ENCODE measurements at places on chromosomes 4 and X.

DNA sequence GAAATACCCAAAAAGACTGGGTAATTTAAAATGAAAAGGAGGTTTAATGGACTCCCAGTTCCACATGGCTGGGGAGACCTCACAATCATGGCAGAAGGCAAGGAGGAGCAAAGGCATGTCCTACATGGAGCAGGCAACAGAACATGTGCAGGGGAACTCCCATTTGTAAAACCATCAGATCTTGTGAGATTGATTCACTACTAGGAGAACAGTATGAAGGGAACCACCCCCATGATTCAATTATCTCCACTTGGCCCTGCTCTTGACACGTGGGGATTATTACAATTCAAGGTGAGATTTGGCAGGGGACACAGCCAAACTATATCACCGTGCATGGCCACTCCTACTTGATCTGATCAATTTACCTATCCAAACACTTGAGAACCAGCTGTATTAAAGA, 131.5 kb upstream of the LDB2 start:
- DNase-seq = no peak

DNA sequence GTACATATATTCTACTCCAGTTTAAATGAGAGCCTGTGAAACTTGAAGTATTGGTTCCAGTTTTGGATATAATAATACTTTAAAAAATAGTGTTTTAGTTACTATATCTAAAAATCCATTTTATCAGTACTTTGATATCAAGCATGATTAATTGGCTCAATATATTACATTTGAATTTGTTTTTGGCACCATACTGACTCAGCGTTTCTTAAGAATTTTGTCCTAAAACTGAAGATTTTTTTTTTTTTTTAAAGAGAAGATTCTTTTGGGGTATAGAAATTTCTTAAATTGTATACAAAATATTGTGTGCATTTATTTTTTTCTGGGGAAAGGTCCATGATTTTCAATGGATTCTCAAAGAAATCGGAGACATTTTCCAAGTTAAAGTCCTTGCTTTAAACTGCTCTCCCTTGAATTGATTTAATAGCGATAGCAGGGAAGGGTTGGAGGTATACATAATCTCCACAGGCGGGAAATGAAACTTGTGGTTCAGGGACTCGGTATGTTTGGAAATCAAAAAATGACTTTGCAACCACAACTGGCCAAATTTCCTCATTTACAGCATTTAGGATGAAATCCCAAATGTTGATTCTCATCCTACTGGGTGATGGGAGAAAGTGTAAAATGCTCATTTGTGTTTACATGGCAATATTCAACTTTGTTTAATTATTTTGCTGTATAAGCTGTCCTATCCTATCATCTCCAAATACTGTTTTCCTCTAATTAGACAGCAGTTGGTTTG, 62.3 kb downstream of the TMA16 start:
- no peak for DNase-seq

DNA sequence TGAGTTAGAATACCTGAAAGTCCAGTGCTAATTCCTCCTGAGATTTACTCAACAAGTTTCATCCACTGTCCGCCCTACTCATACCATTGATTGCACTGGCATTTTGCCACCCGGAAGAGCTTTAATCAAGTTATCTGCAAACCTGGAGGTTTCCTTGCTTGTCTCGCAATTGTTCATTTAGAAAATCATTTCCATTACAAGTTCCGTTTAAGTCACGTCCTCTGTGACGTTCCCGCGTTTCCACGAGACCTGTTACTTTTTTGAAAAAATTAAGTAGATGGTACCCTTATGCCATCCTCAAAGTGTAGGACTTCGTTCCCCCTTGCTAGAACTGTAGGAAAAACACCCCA, 761 bp upstream of the FRYL start:
- no peak for DNase-seq

DNA sequence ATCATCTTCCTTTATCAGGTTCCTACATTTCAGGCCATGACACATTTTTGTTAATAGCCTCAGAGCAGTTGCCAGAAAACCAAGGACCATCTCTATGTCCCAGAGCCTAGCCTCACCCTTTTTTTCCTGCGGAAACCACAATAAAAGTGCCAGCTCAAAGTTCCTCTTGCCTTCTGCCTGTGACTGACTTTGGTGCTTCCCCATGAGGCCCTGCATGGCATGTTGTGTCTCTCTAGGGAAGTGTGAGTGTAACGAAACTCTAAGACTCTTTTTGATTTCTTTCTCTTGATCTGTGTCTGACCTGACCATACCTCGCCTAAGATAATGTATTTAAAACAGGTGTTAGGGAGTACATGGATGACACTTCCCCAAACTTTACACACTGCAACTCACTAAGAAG, 642.3 kb upstream of the BOD1L1 start:
- no peak for DNase-seq

- no peak for DNase-seq
These were observed 20.7 kb upstream of the GRXCR1 start for GRCh38 chr4:42871671-42872290.

DNA sequence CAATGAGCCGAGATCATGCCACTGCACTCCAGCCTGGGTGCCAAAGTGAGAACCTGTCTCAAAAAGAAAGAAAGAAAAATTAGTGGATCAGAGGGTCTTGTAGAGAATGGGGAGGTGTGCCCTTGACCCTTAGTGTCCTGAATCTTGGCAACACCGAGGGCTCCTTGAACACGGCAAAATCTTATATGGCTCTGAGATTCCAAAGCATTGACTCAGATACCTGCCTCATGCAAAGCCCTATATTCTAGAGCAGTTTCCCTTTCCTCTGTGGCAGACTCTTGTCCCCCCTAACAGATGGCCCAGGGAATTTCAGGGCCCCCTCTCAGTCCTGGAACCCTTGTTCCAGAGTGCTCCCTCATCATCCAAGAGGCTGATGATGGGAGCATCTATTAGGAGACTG, 6.8 kb downstream of the CLDN2 start:
- DNase-seq = no peak

DNA sequence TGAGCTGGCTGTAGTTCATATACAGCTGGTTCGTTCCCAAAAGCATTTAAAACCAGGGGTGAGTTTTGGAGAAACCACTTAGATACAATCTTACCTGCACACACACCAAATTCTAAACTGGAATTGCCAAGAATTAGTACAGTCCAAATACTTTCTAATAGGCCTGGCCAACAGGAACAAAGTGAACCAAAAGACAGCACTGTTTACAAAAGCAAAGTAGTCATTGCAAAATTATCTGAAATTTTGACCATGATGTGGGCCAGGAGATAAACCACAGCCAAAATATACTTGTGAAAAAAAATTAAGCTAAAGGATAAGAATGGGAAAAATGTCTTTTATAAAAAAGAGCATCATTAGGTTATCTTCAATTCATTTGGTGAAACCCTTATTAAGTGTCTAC, 37.9 kb upstream of the NAP1L5 start:
- no peak for DNase-seq

DNA sequence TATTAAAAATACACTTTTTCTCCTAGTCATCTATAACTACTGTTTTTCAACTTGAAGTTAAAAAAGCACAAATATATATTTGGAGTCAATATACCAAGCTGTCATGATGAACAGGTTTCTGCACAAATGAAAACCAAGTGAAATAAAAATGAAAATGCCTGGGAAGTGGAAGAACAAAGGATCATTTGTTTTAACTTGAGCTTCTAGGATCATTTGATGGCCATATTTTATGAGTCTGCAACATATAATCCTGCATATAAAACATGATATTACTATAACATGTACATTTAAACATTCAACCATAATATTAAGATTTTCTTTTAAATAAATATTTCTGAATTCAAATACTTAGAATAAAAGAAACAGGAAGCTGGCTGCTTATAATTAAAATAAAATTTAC, 8.5 kb upstream of the ARHGEF38 start:
- DNase-seq = no peak

DNA sequence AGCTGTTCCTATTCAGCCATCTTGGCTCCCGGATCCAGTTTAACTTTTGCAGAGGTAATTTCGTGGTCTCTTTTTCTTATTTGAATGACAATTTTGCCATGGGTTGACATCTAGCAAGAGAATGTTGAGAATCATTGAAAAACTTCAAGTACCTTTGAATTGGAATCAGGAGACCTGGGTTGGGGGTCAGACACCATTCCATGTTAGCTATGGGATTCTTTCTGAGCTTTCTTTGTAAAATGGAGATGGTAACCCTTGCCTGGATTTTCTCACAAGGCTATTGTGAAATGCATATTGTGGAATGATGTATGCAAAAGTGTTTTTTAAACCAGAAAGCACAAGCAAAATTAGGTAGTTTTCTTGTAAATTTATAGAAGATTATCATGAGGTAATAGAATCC, 79.1 kb upstream of the HAND2 start:
- no peak for DNase-seq

DNA sequence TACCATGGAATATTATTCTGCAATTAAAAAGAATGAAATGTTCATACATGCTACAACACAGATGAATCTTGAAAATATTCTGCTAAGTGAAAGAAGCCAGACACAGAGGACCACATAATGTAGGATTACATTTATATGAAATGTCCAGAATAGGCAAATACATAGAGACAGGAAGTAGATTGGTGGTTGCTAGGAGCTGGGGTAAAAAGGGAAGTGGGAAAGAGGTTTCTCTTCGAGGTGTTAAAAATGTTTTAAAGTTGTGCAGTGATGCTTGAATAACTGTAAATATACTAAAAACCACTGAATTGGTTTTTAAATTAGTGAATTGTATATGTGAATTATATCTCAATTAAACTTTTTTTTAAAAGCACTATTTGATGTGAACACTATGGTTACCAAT, 3.6 kb upstream of the NXT2 start:
- no peak for DNase-seq

DNA sequence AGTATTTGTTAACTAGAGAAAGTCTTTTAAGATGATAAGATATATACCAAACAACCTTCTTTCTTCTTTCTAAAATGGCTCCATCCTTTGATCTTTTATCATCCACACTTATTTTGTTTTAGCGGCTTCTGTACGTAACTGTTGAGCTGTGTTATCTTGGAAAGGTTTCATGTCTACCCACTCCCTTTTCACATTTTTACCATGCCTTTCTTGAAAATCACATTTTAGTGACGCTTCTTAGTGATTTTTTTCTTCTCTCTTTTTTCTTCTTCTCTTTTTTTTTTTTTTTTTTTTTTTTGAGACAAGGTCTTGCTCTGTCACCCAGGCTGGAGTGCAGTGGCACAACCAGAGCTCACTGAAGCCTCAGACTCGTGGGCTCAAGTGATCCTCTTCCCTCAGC, 135.1 kb downstream of the CHIC2 start:
- no peak for DNase-seq

GRCh38 chr4:52665592-52665991, 6.5 kb upstream of the USP46 start:
- no peak for DNase-seq

- no peak for DNase-seq
These were observed 29.6 kb downstream of the MFAP3L start for GRCh38 chr4:169996379-169997240.

DNA sequence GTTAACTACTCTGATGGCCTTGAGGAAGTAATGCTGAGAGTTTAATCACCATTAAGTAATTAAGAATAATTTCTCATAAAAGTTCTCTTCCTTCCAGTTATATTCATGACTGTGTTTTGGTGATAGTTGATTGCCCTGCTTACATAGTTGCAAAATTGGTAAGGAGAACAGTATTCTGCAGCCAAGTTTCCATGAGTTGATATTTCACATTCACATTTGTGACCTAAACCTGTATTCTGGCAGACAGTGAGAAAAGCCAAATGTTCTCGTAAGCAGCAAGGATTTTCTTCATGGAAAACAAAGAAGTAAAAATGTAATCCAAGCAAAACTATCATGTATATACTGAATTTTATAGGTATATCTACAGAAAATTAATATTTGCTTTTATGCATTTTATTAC, 187.8 kb upstream of the NUDT6 start:
- DNase-seq = no peak

DNA sequence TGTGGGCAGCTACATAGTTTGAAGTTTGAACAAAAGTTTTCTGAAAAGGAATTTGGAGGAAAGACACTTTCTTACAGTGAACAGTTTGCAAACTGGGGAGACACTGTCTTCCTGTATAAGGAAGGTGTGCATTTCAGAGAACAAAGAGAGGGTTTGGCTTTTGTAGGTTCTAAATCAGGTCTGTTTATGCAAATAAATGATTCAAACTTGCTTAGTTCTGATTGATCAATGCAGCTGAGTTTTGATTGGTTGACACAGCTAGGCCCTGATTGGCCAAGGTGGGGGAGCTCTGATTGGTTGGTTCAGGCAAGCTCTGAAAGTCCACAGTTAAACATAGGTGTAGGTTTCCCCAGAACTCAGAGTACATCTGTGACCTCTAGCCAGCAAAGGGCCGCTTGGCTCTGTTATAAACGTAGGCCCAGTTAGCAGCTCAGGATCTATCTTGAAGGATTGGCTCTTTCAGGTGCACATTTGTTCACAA, 63.0 kb upstream of the ENPP6 start:
- DNase-seq = no peak

DNA sequence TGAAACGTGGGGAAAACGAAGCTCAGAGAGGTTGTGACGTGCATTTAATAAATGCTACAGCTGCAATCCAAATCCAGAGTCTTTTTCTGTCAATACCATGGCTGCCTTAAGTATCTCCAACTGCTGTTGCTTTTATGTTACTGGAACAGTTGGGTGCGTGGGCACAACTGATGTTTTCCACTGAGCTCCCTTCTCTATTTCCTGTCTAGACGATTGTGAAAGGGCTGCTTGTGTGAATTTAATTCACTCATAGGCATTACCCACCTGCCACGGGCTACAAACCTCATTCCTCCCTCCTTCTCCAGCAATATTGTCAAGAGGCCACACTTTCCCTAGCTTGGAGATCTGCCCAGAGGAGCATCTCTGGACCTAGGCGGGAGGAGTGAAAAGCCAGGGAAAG, 526.0 kb downstream of the MID1IP1 start:
- DNase-seq = no peak

GRCh38 chr4:145755802-145756201, 75.9 kb downstream of the C4orf51 start:
- no peak for DNase-seq

DNA sequence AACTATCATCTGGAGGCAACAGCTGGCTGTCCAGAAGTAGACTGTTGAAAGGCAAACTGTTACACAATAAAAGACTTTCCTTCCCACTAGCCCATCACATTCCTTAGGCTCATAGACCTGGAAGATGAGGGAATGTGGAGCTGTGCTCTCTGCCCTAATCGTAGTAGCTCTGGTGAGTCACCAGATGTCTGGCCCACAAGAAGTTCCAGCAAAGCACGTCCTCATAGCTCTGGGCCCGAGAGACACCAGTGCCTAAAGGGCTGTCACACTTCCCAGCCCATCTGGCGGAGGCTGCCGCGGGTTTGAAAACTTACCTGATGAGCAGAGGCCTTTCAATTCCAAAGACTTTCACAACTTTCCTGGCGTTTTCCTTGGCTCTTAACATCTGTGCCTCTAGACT, 81.7 kb upstream of the STOX2 start:
- DNase-seq = no peak

Data from activated T-helper 1 cell treated with Interleukin-2 at 50 U/mL for 16 hours (primary cell).